ENCODE measurements at places on chromosomes 6 and 20. TPM values are rescaled to one million over a fixed set of nuclear protein-coding genes. Genes with fewer than 3 reads are reported as not detected.

- peak; percentile 36 for DNase-seq
These were observed 156.4 kb upstream of the ECI2 start for GRCh38 chr6:4291453-4292403.

DNA sequence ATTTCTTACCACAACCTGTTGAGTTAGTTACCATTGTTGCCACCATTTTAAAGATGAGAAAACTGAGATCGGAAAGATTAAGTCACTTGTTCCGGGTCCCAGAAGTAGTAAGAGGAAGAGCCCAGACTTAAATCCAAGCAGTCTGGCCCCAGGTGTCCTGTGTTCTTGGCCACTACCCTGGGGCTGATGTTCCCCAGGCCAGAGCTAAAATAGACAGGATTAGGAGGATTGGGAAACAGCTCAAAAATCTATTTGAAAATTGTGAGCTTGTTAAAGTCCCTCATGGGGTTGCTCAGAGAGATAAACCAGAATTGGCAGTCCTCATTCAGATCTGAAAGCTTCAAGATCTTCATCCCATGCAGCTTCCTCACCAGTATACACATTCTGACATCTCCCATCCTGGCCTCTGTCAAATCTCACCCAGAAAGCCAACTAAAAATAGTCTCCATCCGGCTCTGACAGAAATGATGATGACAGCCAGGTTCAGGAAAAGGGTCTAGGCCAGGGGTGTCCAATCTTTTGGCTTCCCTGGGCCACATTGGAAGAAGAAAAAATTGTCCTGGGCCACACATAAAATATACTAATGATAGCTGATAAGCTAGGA lies 62.0 kb downstream of the GFOD1 start:
- no peak for DNase-seq

DNA sequence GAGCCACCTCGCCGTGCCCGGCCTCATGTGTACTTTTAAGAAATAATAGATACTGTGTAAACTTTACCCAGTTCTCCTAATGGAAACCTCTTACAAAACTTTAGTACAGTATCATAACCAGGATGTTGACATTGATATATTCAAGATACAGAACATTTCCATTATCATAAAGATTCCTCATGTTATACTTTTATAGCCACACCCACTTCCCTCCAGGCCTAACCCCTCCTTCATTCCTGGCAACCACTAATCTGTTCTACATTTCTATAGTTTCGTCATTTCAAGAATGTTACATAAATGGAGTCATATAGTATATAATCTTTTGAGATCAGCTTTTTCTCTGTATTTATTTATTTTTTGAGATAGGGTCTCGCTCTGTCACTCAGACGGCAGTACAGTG lies 52.6 kb upstream of the SALL4 start:
- no peak for DNase-seq

- no peak for DNase-seq
These were observed 49.2 kb upstream of the TLDC2 start for GRCh38 chr20:36826554-36827244.

GRCh38 chr6:150177952-150178520 lies 35.2 kb downstream of the PPP1R14C start:
- DNase-seq: no peak

DNA sequence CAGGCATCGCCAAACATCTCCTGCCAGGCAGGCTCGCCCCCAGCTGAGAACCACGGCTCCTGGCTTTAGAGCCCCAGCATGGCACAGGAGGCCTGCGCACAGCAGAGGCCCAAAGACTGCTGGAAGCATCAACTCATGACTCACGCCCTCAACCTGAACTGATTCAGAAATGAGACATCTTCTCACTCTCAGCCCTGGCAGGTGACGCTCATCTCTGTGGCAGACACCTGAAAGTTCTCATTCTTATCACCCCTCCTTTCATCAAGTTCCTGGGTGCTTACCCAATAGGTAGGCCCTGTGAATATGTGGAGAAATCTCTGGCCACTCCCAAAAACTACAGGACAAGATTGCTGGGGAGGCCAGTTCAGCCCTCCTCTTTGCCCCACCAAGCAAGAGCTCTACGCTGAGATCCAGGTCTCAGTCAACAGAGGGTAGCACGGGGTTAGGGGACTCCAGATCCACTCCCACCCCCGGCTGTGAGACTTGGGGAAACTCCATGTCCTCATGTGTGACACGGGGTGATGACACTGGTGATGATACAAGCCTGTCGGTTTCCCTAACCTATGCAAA lies 11.3 kb downstream of the NFATC2 start:
- DNase-seq: no peak

- DNase-seq: no peak
These were observed 597 bp downstream of the ADA start for GRCh38 chr20:44650771-44651433.

IL17A gene
- total RNA-seq: not detected

CGAS gene
- not detected for total RNA-seq

BTN1A1 gene
- total RNA-seq: not detected

DNA sequence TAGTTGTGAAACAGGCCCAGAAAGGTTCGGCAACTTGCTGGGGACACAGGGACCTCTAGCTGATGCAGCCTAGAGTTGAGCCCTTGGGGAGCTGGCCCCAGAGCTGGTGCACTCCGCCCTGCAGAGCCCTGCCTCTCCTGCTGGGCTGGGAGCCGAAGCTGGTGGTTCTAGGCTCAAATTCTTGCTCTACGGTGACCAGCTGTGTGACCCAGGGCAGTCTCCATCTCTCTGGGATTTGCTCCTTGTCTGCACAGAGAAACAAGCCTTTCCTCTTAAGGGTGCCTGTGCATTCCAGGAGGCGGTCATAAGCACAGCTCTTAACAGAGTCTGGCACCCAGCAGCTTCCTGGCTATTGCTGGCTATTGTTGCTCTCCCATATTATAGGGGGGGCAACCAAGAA lies 47.4 kb downstream of the RBM38 start:
- DNase-seq: no peak

DNA sequence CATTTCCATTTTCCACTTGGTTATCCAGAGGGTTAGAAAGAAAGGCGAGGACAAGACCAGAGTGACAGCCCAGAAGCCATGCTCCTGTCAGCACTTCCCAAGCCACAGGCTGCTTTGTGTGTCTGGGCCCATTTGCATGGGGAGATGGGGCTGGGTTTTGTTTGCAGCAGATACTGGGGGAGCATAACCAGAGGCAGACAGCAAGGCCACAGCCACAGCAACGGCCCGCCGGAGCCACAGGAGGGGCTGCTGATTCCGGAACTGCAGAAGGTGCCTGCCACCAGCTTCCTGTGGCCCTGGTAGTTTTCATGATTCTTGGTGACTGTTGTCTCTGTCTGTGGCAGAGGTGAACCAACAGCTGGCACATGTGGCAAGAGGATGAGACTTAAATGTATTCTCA lies 106.6 kb downstream of the DLL1 start:
- no peak for DNase-seq

DNA sequence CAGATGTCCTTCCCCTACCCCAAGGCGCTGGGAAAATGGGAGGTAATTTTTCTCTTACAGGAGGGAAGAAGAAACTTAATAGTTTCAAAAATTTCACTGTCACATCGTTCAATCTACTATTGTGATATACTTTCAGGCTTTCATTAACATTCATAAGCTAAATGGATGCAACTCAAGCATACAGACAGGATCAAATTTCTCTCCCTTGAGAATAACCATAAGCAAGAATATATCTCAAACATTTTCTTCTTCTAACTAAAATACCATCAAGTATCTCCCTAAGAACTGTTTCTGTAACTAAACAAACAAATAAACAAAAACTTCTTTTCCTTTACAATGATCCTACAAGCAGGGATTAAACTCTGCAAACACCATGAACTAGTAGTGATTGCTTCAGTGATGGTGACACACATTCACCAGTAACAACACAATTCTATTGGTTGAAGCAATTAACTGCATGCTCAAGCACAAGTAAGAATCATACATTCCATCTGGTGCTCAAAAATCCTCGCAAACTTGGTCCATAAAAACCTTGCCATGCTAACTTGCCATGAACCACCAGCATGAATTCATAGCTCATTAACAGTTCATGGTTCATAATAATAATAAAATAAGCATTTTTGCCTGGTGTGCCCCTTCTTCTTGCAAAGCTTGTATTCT lies 183.8 kb downstream of the PTPRK start:
- DNase-seq: no peak

DNA sequence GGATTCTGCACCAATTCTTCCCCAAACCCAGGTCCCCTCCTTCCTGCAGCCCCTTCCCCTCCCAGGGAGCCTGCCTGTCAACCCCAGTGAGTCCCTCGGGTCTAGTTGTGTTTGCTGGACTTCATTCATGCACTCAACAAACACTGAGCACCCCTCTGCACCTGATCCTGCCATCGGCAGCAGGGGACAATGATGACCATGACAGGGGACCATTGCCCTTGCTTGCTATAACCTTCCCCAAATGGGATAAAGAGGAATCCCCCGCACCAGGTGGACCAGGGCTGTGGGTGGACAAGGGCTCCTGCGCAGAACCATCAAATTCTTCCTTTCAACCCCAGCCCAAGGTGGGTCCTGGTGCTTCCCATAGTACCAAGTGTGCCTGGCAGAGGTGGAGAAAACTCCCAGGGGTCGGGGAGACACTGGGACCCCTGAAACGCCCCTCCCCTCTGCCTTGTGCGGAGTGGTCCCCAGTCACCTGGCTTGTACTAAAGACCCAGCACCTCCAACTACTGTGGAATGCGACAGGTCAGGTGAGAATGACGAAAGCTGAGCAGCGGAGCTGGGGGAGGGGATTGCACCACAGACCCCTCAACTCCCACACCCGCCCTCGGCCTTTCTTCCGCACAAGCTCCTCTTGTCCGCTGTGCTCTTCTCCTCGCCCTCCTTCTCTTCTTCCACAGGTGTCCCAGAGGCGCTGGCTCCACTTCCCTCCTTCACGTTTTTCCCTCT lies 119.9 kb upstream of the ZNF217 start:
- no peak for DNase-seq

GRCh38 chr6:36962874-36963273 lies 8.3 kb downstream of the PI16 start:
- peak; percentile 39 for DNase-seq

DNA sequence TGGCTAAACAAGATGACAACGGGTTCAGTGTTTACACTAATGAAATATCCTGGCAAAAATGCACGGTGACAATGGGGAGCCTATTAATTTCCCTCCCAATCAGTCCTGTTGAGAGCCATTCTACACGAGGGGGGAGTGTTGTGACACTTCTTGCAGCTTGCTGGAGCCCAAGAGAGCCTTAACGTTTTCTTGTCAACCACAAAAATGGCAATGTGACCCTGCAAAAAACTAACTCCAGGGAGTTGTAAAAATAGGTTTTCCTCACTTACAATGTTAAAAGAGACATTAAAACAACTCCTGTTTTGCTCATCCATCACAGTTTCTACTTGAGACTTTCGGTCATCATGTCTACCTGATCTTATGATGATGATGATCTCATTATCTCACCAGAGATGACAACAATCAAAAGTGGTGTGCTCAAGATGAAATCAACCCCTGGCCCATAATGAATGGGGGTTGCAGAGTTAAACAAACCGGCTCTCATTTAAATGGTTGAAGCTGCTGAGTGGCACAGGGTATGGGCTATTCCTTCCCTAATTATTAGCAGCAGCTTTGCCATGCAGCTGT lies 57.9 kb downstream of the GJA10 start:
- no peak for DNase-seq

- DNase-seq: no peak
These were observed 300.5 kb downstream of the PLCB1 start for GRCh38 chr20:8432435-8433148.

SLC4A11 gene
- 0.82 TPM for total RNA-seq

GRCh38 chr20:50291254-50292078 lies 100.8 kb downstream of the CEBPB start:
- DNase-seq: no peak

TGM3 gene
- total RNA-seq: not detected

GRCh38 chr20:25148982-25149846 lies 46.3 kb upstream of the ENTPD6 start:
- DNase-seq: no peak

LY6G6D gene
- total RNA-seq: not detected

DNA sequence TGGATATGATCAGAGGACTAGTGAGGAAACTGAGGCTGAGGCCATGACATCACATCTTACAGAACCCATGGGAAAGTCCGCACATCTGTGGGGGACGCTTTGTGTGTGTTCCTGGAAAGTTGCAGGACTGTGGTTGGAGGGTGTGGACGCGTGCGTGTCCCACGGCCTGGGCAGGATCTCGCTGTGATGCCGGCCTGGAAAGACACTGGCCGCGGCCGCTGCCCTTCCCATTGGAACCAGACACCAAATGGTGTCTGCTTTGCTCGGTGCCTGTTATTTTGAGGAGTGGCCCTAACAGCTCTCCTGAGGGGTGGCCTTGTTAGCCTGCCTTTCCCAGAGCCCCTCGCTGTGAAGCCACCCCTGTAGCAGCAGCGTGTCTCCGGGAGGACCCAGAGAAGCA lies 41.1 kb downstream of the DLL1 start:
- DNase-seq: no peak

PAX1 gene
- total RNA-seq: not detected

FAM217A gene
- not detected for total RNA-seq

DNA sequence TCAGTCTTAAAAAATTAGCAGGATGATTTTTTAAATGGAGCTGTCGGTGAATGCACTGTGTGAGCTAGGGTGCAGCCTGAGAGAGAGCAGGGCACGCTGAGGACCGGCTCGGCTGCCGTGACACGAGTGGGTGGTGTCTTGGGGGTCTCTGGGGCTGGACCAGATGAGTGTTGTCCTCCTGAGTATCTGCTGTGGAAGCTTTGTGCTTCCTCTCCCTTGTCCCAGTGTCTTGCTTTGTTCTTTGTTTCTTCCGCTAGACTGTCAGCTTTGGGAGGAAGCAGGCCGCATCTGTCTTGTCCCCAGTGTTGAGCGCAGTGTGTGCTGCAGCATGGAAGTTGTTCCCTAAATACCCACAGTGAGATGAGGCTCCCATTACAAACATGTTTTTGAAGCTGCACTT lies 89.4 kb downstream of the RTN4IP1 start:
- DNase-seq: no peak

DNA sequence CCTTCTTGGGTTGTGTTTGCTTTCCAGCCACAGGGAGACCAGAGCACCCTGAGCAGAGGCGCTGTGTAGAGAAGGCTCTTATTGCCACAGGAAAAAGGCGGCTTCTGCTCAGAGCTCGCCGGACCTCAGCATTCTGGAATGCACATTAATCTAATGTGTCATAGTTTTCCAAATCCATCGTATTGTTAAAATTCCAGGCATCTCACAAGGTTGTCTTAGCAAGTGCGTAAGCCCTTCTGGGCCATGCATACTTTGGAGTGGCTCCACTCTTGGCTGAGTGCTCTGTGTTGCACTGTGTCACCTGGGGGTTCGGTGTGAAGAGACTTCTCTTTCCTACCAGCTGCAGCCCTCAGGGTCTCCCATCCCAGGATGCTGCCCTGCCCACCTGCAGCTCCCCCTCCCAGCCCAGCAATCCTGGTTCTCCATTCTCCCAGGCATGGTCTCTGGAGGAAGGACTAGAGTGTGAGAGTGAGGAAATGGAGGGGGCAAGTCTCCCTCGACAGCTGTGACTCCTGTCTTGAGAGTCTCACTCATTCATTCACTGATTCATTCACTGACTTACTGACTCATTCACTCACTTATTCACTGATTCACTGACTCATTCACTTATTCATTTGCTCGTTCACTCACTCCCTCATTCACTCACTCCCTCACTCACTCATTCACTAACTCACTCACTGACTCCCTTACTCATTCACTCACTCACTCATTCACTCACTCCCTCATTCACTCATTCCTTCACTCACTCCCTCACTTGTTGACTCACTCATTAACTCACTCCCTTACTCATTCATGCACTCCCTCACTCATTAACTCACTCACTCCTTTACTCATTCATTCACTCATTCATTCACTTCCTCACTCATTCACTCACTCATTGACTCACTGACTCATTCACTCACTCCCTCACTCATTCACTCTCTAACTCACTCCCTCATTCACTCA lies 83.7 kb upstream of the MPC1 start:
- DNase-seq: no peak

- no peak for DNase-seq
These were observed 26.7 kb upstream of the TMEM14A start for GRCh38 chr6:52644253-52644652.

ZSCAN23 gene
- 1.9 TPM for total RNA-seq
